ENCODE measurements at places on chromosomes 6 and 20.

GRCh38 chr6:159116343-159116742 is 52.9 kb upstream of the FNDC1 start:
- no peak for DNase-seq

DNA sequence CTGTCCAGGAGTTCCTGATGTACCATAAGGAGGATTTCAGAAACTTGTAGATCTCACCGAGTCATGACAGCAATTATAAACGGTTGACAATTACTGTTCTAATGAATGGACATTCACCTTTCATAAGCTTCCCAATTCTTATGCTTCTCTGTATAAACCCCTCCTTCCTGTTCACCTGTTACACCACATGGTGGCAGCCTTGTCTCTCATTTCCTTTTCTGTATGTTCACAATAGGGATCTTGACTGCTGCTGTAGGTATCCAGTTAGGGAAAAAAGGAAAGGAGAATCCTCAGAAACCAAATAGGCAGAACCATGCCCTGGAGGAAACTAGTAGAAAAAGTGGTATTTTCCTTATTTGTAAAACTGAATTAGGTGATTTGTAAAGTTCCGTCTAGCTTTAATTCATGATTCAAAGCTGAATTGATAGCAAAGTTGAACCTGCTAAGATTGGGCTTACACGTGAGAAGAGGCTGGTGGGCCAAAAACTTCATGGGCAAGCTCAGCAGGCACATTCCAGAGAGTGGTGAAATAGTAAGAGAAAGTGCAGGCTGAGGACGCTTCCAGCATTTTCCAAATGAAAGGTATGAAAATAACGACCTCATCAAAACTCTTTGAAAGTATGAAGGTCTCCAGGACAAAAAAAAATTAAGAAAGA is 29.0 kb upstream of the TBPL1 start:
- no peak for DNase-seq

- no peak for DNase-seq
These were observed 648.5 kb downstream of the RNF144B start for GRCh38 chr6:19035461-19036195.

DNA sequence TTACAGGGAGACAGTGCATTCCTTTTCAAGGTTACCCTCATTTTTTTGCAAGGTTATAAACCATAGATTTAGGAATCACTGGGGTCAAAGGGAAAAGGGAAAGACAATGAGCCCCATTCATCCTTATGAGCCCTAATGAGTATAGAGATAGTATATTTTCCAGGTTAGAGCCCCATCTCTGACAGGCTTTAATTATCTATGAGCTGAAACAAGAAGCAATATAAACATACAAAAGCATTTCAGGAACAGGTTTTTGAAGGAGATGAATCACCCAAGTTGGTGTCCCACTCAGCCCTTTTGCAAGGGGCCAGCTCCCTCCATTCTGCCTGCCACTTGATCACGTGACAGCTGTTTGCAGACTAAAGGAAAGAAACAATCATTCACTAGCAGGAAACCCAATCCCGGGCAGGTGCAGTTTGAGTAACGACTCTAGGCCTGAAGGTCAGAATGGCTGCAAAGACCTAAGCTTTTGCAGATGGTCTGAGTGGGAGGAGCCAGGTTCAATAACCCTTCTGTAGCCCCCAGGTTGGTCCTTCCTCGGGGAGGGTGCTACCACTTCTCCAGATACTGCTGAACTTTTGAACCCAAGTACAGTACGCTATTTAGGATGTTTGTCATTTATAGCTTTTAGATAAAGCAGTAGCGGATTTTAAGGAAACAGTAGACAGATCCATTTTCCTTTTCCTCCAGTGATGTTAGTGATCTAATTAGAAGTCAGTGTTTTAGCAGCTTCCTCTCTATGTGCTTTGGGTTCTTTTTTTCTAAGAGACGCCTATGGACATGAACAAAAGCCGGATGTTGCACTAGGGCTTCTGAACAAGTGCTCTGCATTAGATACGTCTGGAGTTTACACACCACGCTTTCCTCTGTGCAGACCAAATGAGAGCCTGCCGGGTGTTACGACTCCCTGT is 253.2 kb downstream of the SOX4 start:
- DNase-seq, result no peak

GRCh38 chr6:94300424-94301144 is 881.2 kb upstream of the EPHA7 start:
- DNase-seq, result no peak

- DNase-seq, result no peak
These were observed 177.7 kb downstream of the FARS2 start for GRCh38 chr6:5438922-5439584.

GRCh38 chr20:63951398-63952209 is 4.6 kb downstream of the UCKL1 start:
- DNase-seq, result no peak

- DNase-seq, result peak; percentile 22
These were observed 553.4 kb upstream of the CITED2 start for GRCh38 chr6:139927742-139928305.

DNA sequence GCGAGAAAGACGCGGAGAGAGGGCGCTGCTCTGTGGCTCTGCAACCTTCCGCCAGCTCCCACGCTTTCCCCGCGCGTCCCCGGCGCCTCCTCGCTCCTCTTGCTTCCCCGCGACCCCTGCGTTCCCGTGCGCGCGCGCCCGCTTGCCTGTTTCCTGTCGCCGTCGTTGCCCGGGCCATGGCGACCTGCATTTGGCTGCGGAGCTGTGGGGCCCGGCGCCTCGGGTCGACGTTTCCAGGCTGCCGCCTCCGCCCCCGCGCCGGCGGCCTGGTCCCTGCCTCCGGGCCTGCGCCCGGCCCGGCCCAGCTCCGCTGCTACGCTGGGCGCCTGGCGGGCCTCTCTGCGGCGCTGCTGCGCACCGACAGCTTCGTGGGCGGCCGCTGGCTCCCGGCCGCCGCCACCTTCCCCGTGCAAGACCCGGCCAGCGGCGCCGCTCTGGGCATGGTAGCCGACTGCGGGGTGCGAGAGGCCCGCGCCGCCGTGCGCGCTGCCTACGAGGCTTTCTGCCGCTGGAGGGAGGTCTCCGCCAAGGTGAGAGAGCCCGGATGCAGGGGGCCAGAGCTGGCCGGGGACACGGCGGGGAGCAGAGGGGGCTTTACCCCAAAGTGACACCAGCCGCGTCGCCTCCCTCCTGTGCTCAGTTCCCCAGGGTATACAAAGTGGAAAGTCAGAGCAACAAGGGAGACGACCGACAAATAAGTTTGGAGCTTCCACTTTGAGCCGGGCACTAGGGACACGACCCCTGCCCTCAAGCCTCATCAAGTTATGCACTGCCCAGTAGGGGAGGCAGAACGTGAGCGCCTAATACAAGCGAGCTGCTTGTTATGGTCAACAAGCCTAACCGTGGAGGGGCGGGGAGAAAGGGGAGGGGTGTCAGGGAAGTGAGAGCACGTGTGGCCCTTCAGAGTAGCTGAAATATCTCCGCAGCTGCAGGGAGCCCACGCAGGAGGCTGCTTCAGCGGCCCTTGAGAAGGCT is at the start of gene ALDH5A1:
Gene ALDH5A1, plus strand, starts transcription at position 149 of the 975 bp plus-strand sequence. Its CDS starts 28 bp downstream, at position 177.
- DNase-seq, result peak; percentile 94

- DNase-seq, result peak; percentile 88
These were observed at the start of gene RNF217 for GRCh38 chr6:124961777-124962638. RNF217 (plus strand) TSS chr6:124962437; CDS start chr6:124962545, 108 bp downstream.

DNA sequence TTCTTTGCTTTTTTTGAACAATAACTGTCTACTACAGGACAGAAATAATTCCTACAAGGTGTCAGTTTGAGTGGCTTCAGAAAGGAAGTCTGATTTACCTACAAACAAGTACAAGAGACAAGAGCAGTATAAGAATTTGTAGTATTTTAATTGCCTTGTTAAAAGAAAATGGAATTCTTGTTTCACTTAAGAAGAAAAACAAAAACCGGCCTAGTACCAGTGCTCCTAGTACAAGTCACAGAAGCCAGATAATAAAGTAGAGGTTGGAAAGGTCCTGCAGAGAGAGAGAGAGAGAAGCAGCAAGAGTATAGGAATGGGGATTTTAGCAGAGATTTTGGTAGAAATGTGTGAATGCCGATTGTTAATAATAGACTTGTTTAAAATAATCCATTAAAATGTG is 6.4 kb downstream of the TAB2 start:
- no peak for DNase-seq

DNA sequence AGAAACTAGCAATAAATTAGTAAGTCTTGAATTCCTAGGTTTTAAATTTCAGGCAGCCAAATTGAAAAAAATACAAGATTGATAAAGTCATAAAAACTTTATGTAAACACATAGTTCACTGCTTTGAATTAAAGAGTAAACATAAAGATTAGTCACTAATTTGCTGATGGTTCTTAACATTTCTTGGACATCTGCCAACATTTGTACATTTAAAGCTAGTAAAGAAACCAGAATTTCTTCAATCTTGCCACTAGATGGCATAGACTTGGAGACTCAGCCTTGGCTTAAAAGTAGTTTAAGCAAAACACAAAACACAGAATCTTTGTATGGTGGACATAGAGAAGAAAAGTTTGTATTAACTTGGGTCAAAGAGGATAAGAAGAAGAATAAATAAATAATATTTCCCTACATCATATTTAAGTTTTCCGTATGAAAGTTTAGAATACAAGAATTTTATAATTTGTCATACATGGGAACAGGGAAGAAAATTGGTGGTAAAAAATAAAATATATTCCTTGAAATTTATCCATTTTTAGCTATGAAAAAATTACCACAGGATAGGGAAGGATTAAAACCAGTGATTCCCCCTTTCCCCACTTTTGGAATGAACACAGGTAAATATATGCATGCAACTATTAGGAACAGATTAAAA is 41.7 kb upstream of the FAM135A start:
- no peak for DNase-seq

DNA sequence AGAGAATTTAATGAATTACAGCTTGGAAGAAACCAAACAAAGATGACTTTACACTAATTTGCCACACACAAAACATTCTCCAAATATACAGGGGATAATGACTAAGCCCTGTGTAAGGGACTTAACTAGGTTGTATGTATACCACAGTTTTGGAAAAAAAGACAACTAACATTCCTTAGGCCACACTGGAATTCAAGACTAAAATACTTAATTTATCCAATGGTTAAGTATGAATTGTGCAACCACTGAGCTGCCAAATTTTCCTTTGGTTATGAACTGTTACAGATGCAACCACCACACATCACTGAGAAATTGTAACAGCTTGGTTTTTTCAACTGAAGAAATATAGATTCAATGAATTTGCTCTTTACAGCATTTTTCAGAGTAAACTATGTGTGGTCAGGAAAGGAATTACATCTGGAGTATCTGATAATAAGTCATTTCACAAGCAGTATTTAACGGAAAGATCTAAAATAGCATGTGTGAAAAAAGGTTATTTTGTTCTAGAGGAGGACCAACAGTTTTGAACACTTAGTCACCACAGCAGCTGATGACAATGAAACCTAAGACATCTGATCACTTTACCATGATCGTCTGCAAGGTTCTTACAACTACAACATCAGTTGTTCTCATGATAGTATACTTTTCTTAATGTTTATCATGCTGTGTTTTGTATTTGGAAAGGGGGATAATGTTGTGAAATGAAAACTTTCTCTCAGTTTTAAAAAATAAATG is 318.8 kb downstream of the BCKDHB start:
- DNase-seq, result peak; percentile 77

DNA sequence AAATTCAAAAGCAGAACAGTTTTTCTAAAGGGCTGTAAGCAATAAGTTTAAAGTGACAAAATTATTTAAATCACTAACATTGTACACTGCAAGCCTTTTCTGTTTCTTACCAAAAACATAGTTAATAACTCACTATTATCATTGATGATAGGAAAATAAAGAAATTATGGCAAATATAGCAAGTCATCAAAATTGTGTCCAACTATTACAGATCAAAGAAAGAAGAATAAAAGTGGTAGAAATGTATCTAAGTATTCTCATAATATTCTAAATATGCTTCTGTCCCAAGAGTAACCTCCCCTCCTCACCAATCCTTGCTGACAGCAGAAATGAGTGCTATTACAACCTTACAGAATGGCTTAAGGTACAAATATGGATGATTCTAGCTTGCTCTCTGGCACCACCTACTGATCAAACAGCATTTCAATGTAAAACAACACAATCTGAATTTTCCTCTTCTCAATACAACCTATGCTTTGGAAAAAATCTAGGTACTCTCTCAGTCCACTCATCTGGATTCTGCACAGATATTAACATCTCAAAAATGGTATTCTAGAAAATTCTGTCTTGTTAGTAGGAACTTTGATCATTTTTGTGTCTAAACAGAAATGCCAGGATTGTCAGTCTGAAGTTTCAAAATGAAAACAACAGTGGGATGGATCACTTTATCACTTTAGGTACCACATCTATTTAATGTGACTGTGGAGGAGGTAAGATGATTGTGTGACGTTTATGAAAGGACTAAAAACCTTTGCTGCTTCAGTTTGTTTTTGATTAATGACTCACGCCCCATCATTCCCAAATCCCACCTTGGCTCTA is 40.9 kb downstream of the ZFP64 start:
- peak; percentile 85 for DNase-seq

GRCh38 chr6:84882768-84883766 is 118.7 kb upstream of the TBX18 start:
- DNase-seq, result no peak

DNA sequence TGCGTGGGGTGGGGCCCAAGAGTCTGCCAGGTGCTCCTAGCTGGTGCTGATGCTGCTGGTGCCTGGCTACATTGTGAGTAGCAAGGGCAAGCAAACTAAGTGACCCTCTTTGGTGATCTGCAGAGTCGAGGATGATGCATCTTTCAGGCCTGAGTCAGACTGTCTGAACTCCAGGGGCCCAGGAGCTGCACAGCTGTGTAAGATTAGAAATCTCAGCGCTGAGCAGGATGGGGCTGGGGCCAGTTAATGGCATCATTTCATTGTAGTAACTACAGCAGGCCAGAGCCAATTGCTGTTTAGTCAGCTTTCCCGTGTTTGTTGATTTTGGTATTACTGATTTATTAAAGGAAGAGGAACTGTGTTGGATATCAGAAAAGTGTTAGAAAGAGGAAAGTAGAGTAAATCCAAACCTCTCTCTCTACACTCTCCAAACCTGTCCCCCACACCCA is 365.2 kb downstream of the PAX1 start:
- no peak for DNase-seq

GRCh38 chr6:89385156-89385667 is 26.9 kb downstream of the RRAGD start:
- DNase-seq, result no peak

GRCh38 chr20:6347916-6348315 is 225.1 kb upstream of the FERMT1 start:
- DNase-seq, result no peak

- peak; percentile 38 for DNase-seq
These were observed 147.3 kb upstream of the FOXQ1 start for GRCh38 chr6:1164600-1164999.

DNA sequence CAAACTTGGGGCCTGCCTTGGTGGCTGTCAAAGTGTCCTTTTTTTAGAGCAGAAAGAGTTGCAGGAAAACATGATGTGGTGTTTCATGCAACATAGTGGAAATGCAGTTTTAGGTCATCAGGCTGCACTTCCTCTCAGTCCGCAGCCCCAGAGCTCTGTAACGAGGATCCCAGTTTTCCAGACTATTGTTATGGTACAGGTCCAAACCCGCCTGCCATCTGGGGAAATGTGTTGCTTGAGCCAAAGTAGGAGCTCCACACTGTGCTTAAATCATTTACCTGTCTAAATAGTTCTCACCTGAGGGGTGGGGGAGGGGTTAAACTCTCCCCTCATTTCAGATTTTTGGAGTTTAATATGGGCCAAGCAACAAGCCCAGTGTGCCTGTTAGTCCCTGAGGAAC is 59.8 kb downstream of the GOPC start:
- no peak for DNase-seq

- DNase-seq, result no peak
These were observed 15.6 kb downstream of the RMND1 start for GRCh38 chr6:151436300-151436699.

GRCh38 chr20:4084096-4084495 is 68.7 kb upstream of the RNF24 start:
- no peak for DNase-seq

- DNase-seq, result no peak
These were observed 28.7 kb downstream of the KAT14 start for GRCh38 chr20:18166241-18166881.
